ENCODE measurements at places on chromosomes 5 and 9. TPM values are rescaled to one million over a fixed set of nuclear protein-coding genes. Genes with fewer than 3 reads are reported as not detected.
A peak's percentile ranks its signal among the peaks of the same experiment; 100 is the strongest.

DNA sequence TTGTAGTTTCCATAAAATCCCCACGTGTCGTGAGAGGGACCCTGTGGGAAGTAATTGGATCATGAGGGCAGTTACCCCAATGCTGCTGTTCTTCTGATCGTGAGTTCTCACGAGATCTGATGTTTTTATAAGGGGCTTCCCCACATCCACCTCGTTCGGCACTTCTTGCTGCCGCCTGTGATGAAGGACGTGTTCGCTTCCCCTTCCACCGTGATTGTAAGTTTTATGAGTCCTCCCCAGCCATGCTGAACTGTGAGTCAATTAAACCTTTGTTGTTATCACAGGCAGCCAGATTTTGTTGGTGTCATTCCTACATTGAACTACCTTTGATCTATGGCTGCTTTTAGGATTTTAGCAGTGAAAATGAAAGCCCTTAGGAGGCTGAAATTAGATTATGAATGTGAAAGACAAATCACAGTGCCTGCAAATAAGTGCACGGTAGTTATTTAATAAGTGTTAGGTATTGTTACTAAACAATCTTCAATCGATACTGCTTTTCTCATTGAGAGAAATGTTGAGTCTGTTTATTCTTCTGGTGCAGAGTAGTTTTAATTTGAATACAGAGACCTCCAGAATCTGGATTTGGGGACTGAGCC, 68.0 kb upstream of the C6 start:
- no peak for DNase-seq

GRCh38 chr9:3329361-3329760, 196.4 kb downstream of the RFX3 start:
- no peak for DNase-seq

GRCh38 chr5:53476019-53476418, 4.4 kb upstream of the FST start:
- no peak for DNase-seq

GRCh38 chr5:107519900-107520354, 150.8 kb downstream of the EFNA5 start:
- DNase-seq: no peak

GRCh38 chr5:56985936-56986625, 34.2 kb upstream of the MIER3 start:
- DNase-seq: no peak

DNA sequence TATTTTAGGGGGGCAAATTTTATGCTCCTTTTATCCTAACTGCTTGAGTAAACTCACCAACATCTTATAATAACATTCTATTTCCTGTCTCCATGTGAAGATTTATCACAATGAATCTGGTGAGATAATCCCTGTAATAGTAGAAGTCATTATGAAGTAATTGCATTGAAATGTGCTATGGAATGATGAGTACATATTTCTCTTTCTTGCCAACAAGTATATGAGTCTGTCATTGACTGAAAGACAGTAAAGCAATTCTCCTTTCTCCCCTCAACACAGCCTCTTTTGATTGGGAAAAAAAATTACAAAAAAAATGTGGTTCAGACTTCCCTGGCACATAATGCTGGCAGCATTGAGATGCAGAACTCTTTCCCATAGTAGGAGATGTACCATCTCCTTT, 459.2 kb upstream of the RGMB start:
- no peak for DNase-seq

- DNase-seq: no peak
Measured at GRCh38 chr5:144731786-144732185, 561.1 kb downstream of the KCTD16 start.

- no peak for DNase-seq
Measured at GRCh38 chr9:130147910-130148309, 24.3 kb upstream of the NCS1 start.

- no peak for DNase-seq
Measured at GRCh38 chr5:71679714-71680113, 39.4 kb upstream of the CARTPT start.

- DNase-seq: no peak
Measured at GRCh38 chr9:93266521-93267001, 82.6 kb downstream of the WNK2 start.

GRCh38 chr5:135437796-135438560, 9.2 kb downstream of the DCANP1 start:
- peak; percentile 88 for DNase-seq

DNA sequence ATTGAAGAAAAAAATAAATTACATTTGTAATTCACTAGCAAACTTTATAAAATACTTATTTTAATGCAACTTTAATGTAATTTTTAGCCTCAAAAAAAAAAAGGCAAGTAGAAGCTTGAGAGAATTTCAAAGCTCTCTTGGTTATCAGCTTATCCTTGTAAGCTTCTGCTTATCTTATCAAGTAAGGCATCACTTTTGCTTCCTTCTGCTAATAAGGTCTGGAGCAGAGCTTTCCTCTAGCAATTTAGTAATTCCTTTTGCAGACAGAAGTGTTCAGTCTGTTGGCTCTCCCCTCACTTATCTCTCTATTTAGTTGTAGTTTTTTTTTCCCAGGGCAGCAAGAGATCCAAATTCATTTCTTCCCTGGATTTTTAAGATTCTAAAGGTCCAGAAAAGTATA, 525.0 kb downstream of the ISL1 start:
- DNase-seq: no peak

DNA sequence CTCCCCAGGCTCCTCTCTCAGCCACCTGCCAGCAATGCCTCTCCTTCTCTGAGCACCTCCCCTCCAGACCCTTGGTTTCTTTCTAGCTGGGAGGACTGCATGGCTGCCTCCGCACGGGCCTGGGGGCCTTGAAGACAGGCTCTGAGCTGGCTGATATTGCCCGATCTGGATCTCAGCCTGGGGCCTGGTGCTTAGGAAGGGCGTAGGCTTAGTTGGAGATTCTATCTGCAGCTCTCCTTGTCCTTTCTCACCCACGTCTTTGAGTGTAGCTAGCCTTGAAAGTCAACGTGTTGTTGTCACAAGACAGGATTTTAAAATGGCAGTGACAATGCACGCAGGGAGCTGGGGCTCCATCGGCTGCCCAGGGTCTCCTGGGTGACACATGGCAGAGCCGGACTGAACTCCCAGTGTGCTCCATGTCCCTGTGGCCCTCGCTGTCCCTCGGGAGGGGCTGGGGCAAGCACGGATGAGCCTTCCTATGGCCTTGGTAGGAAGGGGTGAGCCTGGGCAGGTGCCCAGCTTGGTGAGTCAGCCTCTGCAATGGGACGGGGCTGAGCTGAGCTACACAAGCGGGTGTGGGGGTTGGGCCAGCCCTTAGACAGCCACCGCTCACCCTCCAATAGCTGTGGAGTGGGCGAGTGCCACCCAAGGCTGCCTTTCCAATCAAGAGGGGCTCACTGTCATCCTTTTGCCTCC, 9.4 kb downstream of the ADAMTSL2 start:
- no peak for DNase-seq

DNA sequence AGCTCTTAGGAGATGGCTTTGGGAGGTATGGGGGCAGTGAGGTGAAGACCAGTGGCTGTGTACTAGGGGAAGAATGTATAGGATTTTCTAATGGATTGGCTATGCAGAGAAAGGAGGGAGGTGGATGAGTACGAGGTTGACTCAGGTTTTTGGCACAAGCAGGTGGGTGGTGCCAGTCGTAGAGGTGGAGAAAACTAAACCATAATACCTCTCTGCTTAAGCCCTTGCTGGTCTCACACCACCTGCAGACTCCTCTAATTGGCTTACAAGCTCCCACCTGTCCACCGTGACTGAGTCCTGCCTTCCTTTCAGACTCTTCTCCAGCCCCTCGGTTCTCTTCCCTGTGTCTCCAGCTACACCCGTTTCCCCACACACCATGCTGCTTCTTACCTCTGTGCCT, 521.7 kb upstream of the CLINT1 start:
- DNase-seq: no peak

DNA sequence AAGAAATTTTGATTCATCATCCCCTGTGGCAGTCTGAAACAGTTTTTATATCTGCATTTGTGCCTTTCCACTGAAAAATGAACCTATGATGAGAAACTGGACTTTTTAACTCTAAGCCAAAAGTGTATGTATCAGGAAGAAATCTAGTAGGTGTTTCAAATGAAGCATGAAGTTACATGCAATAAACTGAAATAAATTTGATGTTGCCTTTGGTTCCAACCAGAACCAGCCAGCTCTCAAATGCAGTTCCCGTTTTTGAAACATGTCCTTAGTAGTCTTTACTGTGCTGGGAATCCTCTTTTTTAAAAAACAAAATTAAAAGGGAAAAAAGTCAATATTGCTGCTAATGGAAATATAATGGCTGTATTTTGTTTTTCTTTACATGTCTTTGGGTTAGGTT, 43.9 kb downstream of the HACD4 start:
- no peak for DNase-seq

DNA sequence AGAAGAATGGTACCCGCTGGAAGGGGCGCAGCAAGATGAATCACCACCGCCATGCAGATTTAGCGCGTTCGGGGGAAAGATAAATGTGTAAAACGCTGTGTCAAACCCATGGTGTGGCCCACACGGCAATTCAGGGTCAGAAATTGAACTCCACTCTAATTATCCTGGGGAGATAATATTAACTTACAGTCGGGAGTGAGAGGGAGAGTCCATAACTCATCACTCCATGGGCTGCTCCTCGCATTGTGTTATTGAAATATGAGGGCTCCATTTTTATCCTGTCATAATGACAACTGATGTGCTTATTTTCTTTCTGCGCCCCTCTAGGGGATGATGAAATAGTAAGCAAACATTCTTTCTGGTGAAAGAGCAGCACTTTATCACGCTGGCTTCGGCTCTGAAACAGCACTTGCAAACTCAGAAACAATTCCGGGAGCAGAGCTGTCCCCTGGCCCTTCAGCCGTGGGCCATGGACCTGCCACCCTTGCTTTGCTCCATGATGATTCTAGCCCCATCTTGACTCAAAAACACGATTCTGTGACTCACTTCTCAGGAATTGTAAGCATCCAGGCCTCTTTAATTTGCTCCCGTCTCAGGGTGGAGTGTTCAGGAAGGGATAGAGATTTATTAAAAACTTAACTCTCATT, 431.6 kb downstream of the IRX1 start:
- no peak for DNase-seq

GRCh38 chr9:24552526-24553182, 7.0 kb upstream of the IZUMO3 start:
- no peak for DNase-seq

- no peak for DNase-seq
Measured at GRCh38 chr5:138461343-138462125, 3.7 kb upstream of the EGR1 start.

SLC45A2 gene
- total RNA-seq: not detected

ESM1 gene
- not detected for total RNA-seq

SPATA31E1 gene
- not detected for total RNA-seq

MLANA gene
- total RNA-seq: not detected

SPATA31D4 gene
- not detected for total RNA-seq

MAP1B gene
- 20.8 TPM for total RNA-seq

ENTPD8 gene
- 81.8 TPM for total RNA-seq

All from Peyer's patch (tissue), 4 donors.